ENCODE measurements at places on chromosomes 12 and 14.

- ATAC-seq = no peak
Observed at GRCh38 chr12:117054279-117054678, 44.9 kb downstream of the TESC start.

DNA sequence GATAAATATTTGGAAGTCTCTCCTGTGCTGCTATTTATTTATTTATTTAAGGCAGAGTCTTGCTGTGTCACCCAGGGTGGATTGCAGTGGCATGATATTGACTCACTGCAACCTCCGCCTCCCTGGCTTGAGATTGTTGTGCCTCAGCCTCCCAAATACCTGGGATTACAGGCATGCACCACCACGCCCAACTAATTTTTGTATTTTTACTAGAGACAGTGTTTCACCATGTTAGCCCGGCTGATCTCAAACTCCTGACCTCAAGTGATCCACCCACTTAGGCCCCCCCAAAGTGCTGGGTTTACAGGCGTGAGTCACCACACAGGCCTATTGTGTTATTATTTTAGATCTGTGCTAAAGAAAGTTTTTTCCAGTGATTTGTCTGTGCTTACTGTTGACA, 225.2 kb downstream of the CCER1 start:
- no peak for ATAC-seq

GRCh38 chr12:105226219-105226618, 9.8 kb downstream of the APPL2 start:
- ATAC-seq = peak; percentile 85

DNA sequence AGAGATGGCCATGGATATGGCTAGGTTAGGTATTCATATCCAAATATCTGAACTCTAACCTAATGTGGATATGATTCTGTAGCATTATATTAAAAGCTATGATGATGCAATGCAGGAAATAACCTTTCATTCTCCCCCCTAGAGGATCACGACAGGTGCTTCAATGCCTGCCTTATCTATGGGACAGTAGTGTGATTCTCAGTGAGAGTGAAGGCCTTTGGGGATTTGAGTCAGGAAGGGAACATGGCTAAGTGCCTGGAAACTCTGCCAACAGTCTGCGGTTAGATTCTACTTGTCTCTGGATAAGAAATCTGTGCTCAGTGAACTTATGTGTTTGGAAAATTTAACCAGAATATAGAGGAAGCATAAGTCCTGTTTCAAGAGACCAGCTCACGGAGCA, 81.8 kb downstream of the SLC38A1 start:
- ATAC-seq = no peak

GRCh38 chr14:79514700-79515099, 696.6 kb downstream of the DIO2 start:
- no peak for ATAC-seq

DNA sequence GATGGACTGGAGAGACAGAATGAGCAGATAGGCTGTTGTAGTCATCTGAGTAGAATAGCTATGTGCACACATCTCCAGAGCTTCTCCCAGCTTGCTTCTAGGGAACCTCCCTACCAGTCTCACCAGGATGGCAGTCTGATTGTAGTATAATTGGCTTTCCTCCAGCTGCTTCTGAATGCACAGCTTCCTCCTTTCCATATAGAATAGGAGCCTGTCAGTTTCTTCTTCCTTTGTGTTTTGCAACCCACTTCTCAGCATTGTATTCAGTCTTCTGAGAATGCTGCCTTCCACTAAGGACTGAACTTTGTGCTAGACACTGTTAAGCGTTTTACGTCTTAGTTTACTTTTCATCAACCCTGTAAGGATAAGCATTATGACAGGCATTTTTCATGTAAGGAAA, 2.2 kb upstream of the CSAD start:
- ATAC-seq = no peak

DNA sequence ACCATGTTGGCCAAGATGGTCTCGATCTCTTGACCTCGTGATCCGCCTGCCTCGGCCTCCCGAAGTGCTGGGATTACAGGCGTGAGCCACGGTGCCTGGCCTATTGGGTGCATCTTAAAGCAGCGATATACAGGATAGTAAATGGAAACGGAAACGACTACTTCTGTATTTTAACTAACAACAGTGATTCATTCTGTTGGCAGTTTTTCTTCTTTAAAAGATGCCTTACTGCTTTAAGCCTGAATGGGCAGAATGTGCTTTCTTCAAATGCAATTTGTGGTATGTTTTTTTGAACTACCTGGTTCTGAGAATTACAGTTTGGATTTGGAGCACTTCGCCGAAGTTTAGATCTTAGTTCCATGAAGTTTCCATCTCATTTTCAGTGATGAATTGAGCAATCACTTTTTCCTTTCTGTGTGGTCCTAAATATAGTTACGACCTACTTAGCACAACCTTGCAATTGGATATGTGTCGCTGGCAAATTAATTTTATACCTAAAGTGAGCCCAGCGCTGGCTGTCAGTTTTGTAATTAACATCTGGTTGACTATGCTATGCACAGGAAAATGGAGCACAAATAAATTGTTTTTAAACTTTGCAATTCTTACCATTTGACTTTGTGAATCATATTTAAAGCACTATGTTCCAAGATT, 53.6 kb upstream of the EIF5 start:
- ATAC-seq = no peak

DNA sequence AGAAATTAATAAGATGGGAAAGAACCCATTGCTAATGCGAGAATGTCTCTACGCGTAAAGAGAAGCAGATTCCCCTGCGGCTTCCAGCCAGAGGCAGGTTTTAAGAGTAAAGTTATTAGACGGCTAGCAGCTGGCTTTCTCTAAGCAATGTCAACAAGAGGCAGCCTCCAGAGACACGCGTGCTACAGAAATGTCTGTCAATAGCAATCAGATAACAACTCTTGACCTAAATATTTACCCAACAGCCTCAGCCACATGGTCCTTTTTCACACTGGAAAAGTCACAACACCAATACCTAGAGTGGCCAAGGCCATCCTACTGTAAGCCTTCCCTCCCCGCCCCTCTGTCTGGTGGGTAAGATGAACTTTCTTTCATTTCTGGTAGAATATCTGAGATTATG, 146.0 kb upstream of the SFSWAP start:
- ATAC-seq = no peak

DNA sequence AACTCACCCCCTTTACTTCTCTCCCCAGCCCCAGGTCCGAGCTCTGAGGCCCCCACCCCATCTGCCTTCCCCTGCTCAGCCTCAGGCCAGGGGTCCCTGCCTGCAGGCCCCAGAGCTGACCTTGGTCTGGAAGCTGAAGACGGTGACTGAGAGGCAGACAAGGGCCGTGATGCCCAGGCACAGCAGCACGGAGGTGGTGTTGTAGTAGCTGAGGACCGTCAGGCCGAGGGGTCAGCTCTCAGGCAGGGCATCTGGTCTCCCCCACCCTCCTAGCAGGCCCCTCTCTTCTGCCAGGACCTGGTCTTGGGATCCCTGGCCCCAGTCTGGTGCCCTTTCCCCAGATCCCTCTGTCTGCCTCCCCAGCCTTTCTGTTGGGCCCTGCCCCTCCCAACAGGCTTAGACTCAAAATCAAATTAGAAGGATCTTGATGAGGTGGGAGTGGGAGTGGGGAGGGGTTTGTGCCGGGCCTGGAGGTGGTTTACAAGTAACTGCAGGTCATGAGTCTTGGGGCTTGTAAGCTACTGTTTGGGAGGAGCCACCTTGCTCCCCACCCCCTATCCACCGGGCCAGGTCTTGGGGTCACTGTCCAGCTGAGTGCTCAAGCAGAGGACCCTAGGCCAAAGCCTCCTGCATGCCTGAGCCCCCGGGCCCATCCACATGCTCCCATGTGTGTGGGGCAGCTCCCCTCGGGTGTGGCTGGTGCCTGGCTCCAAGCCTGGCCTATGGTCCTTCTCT, 14.2 kb downstream of the FAIM2 start:
- no peak for ATAC-seq

GRCh38 chr14:90760591-90761316, 55.5 kb downstream of the TTC7B start:
- no peak for ATAC-seq

GRCh38 chr12:46387670-46388069, 15.1 kb upstream of the SLC38A2 start:
- no peak for ATAC-seq

DNA sequence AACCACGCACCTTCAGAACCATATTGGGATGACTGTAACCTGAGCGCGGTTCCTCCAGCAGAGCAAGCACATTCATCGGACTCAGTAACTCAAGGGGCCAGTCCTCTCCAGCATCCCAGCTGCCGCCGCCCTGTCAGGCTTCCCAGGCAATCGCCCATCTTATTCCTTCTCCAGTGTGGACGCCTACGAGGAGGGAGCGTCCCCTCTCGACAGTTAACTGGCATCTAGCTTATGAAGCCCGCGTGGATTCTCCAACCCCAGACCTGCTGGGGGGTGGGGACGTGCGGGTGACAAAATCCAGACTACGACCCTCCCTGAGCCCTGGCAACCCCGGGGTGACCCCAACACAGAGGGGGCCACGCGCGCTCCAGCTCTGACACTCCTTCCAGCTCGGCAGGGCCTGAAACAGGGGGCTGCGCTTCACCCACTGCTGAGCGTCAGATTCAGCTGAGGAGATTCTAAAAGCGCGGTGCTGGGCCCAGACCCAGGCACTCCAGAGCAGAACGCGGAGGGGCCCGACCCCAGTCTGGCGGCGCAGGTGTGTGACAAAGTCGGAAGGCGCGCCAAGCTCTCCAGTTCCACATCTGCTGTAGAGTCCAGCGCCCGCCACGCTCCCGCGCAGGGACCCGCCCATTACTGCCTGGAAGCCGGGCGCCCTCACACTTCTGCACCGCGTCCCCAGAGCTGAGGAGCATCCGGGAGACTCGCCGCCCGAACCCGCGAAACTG, 43.9 kb upstream of the ESR2 start:
- peak; percentile 77 for ATAC-seq

DNA sequence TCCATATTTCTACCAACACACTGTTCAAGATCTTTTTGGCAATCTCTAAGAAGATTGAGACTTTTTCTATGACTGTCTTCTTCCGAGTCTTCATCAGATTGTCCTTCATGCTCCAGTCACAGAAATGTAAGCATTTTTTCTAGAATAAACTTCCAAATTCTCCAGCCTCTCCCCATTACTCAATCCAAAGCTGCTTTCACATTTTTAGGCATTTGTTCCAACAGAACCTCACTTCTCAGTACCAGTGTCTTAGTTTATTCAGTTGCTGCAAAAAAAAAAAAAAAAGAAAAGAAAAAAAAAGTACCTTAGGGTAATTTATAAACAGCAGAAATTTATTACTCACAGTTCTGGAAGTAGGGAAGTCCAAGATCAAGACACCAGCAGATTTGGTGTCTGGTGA, 290.8 kb upstream of the NOVA1 start:
- ATAC-seq = peak; percentile 72

DNA sequence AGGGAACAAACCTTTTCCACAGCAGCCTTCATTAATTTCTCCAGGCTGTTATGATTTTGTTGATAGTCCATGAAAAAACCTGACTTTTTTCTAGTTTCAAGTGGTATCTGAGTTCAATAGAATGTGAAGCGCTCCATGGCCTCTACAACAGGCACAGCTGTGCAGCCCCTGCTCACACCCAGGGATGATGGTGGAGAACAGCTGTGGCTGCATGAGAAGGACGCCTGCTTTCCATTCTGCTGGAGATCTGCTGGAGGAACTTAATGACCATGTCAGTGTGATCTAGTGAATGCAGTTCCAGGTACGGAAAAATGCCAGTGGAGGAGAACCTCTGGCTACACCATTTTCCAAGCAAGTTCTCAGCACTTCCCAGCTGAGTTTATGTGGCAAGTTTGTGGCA, 80.6 kb downstream of the PIWIL1 start:
- no peak for ATAC-seq

- no peak for ATAC-seq
Observed at GRCh38 chr14:50859296-50859624, 12.6 kb upstream of the ABHD12B start.

DNA sequence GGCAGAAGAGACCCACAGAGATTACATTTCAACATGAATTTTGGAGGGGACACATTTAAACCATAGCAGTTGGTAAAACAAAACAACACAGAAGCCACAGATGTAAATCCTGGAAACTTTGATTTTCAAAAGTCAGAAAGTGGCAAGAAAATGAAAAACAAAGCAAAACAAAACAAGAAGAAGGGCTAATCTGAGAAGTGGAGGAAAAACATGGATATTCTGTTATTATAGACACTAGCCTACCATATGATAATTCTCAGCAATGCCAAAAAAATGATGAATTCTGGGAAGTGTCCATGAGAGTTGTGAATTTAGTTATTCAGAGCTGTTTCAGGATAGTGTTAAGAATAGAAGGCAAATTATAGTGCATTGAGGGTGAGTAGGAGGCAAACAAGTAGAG, 192.3 kb downstream of the TRHDE start:
- ATAC-seq = no peak

- ATAC-seq = no peak
Observed at GRCh38 chr12:120346681-120347080, 19.1 kb upstream of the PLA2G1B start.

- ATAC-seq = no peak
Observed at GRCh38 chr12:119783787-119784186, 93.3 kb downstream of the CIT start.

GRCh38 chr12:132196038-132196872, 52.0 kb downstream of the NOC4L start:
- ATAC-seq = no peak

GRCh38 chr14:88639221-88639620, 76.4 kb downstream of the ZC3H14 start:
- ATAC-seq = peak; percentile 58

GRCh38 chr12:5461966-5462365, 30.1 kb downstream of the NTF3 start:
- ATAC-seq = no peak

DNA sequence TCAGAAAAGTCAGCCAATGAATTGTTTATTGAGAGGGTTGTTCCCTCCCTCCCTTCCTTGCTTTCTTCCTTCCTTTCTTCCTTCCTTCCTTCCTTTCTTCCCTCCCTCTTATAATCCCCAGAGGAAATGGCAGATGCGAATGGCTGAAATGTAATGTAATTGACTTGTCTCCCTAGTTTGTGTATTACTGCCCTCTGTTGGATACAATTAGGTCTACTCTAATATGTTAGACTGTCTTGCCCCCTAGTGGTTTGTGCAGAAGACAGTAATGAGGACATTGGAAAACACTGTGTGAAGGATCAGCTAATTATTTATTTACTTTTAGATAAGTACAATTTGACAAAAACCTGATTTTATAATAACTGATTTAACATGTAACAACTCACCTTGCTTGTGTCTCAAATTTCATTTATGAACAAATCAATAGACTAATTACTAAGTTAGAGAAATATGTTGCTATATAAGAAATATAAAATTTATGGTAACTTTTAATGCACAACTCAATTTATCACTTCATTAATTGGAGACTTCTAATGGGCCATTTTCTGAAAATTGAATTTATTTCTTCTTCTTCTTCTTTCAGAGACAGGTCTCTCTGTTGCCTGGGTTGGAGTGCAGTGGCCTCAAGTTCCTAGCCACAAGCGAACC, 229.8 kb upstream of the LRIG3 start:
- peak; percentile 63 for ATAC-seq

GRCh38 chr14:29911810-29912209, 15.8 kb downstream of the PRKD1 start:
- ATAC-seq = no peak

DNA sequence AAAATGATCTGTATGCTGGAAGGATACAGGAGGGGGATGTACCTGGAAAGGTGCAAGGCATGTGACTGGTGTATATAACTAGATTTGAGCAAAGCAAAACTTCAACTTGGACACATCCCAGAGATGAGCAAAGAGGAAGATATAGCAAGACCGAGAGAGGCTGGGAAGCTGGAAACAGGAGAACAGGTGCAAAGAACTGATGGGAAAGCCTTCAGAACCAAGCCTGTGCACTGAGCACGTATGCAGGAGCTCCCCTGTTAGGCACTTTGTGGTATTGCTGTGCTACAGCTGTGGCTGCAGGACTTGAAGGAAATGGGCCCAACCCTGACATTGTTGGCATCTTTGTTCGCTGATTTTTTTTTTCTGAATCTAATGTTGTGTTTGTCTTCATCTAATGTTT, 120.7 kb upstream of the PWP1 start:
- ATAC-seq = no peak
